Foreskin melanocyte (primary cell): ENCODE measurements at places on chromosomes 6 and 20.
A peak's percentile ranks its signal among the peaks of the same experiment; 100 is the strongest.

- DNase-seq, result no peak
Observed at GRCh38 chr6:16907991-16908390, 146.7 kb upstream of the ATXN1 start.

DNA sequence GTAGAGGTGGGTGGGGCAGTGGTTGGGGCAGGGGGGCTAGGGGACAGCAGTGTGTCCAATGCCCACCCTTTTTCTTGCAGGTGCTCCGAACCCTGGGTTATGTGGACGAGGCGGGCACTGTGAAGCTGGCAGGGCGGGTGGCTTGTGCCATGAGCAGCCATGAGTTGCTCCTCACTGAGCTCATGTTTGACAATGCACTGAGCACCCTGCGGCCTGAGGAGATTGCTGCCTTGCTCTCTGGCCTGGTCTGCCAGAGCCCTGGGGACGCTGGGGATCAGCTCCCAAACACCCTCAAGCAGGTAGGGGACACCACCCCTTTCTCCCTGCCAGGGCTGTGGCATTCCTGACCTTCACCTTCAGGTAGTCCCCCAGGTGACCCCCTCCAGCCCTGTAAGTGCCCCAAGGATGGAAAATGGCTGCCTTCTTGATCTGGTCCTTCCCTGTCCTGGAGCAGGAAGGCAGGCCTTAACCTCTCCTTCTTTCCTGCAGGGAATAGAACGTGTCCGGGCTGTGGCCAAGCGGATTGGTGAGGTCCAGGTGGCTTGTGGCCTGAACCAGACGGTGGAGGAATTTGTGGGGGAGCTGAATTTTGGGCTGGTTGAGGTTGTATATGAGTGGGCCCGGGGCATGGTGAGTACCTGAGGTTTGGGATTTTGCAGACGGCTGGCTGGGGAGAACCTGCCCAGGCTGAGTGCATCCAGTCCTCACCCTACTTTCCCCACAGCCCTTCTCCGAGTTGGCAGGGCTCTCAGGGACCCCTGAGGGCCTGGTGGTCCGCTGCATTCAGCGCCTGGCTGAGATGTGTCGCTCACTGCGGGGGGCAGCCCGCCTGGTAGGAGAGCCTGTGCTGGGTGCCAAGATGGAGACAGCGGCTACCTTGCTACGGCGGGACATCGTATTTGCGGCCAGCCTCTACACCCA is 2.9 kb downstream of the DXO start:
- no peak for DNase-seq

DNA sequence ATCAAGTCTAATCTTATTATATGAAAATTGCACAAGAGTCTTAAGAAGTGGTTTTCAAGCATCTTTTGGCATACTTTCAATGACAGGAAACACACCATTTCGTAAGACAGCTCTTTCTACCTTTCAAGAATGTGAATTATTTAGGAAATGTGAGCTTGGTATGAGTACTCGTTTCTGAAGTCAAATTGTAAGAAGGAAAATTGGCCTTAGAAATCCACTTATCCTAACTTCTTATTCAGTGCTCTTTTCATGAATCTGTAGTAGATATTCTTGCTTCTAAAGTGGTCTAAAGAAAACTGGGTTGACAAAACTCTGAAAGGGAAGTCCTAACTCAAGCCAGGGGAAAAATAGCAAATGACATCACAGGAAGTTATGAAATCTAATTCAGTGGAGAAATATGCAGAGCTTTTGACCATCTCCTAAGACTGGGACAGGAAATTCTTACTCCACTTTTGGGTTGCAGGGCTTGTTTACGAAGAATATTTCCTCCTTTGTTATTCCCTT is 38.5 kb upstream of the OGFRL1 start:
- peak; percentile 18 for DNase-seq

GRCh38 chr20:25626779-25627178 is 3.0 kb upstream of the NANP start:
- DNase-seq, result no peak

GRCh38 chr6:164037171-164037870 is 622.8 kb downstream of the QKI start:
- no peak for DNase-seq

DNA sequence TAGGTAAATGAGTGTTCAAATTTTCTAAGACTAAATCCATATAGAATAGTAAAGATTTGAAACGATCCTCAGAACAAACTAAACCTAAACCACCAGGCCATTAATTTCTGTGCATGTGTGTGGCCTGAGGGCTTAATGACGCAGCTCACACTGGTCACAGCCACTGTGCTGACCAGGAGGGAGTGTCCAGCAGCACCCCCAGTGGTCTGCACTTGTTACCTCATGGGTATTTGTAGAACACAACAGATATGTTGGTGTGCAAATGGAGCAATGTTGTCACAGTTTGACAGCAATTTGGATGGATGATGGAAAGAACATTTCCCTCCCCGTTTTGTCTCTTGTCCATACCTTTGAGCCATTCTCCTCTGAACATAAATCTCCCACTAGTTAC is 122.4 kb upstream of the EXOC2 start:
- no peak for DNase-seq

DNA sequence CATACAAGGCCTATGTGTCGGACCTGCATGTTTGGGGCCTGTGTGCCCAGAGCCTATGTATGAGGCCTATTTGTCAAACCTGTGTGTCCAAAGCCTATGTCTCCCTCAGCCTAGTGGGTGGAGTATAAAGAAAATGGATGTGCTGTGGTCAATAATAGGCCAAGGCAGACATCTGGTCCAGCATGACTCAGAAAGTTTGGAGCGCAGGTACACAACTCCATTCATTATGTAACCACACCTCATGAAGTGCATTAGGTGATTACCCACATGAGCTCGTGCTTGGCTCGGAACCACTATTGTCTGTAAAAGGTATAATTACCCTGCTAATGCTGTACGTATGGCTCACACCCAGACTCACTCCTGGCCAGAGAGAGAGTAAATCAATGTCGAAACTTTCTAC is 302.4 kb upstream of the POU3F2 start:
- DNase-seq, result no peak

- DNase-seq, result no peak
Observed at GRCh38 chr6:144736763-144737162, 451.6 kb downstream of the UTRN start.

DNA sequence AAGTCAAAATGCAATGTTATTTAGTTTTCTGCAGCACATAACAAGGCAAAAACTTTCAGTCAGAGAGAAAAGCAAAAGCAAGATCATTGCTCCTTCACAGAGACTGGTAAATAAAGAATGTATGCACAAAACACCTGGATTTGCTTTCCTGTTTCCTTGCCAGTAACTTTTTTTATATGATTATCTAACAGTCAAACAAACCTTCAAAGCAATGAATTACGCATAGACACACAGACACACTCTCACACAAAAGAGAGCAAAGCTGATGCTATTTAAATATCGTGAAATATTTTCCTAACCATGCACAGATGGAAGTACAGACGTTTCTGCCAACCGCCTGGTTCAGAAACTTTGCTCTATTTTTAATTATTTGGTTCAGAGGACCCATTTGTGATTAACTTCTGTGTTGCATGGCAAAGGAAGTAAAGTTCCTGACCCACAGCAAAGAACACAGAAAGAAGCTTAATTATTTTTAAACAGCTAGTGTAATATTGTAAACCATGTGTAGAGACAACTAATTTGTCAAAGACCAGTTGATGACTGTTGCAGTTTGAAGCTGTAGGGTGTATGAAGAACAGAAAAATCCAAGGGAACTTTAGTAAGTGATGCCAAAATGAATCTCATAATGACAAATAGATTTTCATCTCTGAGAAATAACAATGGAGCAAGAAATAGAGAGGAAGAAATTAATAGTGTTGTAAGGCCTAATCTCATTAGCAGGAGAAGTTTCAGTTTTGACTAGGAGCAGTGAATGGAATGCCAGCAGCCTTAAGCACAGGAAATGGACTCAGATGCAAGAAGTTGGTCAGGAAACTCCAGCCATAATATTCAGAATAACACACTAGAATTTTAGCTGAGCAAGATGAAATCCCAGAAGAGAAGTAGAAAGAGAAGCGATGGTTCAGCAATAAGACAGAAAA is 24.1 kb downstream of the ATXN1 start:
- DNase-seq, result no peak

- no peak for DNase-seq
Observed at GRCh38 chr20:49045440-49046086, 549 bp upstream of the CSE1L start.

- no peak for DNase-seq
Observed at GRCh38 chr20:23582293-23582692, 14.0 kb upstream of the CST9L start.

DNA sequence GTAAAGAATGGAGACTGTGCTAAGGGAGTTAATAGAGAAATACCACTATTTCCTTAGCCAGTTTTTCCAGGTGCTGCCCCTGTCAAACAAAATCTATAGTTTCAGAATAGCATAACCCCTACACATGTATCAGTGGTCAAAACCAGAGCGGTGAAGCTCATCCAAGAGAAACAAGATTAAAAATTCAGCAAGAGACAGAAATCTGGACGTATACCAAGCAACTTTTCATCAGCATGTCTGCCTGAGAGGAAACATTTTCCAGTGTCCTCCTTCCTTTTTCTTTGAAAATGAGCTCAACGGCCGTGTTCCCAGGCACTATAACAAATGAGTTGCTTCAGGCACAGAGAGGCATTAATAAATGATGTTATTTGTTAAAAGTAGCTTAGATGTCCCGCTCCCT is 416.5 kb downstream of the BCKDHB start:
- no peak for DNase-seq

DNA sequence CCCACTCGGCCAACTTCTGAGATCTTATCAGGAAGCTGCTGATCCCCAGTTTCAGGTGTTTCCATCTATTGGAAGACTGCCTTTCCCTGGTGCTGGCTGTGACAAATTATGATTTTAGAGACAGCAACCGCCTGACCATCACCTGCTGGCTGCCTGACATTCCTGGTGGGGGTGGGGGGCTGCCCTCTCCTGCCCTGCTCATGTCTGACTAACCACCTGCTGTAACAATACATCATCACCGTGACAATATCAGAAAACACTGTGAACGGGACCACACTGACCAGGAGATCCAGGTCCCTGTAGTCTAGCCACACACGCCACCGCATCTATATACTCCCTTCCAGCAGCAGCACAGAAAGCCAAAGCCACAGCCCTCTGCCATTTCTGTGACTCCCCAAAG is 537.5 kb downstream of the QKI start:
- no peak for DNase-seq

GRCh38 chr6:14550410-14550809 is 432.8 kb downstream of the CD83 start:
- no peak for DNase-seq

- no peak for DNase-seq
Observed at GRCh38 chr6:134389129-134389528, 71.2 kb upstream of the SGK1 start.

DNA sequence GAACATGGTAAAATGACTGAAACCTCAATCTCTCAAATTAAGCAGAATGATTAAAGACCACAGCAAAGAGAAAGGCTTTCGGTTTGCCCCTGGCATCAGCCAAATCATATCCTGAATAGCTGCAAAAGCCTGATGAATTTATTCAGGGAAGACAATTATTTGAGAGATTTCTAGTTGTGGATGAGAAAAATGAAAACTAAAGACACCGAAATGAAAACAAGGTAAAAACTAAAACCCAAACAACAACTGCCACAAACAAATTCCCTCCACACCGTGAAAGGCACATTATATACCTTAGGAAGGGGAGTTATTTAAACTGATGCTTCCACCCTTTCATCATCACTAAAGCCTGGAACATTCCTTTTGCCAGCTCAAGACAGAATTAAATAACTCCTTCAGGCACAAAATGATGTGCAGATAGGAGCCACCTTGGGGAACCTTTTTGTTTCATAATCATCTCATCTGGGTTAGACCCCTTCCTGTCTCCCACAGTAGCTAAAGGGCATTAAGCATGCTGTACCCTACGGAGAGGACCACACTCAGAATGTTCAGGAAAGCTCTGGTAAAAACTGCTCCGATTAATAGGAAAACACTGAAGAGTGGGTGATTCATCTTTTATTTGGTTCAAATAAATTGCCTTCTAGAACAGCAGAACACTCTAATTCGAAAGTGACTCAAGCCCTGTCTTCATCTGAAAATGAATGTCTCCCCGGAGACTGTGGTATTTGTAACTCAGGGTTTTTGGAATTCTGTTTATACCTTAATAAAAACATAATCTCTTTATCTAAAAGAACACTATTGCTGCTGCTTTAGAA is 9.1 kb upstream of the ANKRD60 start:
- DNase-seq, result no peak

DNA sequence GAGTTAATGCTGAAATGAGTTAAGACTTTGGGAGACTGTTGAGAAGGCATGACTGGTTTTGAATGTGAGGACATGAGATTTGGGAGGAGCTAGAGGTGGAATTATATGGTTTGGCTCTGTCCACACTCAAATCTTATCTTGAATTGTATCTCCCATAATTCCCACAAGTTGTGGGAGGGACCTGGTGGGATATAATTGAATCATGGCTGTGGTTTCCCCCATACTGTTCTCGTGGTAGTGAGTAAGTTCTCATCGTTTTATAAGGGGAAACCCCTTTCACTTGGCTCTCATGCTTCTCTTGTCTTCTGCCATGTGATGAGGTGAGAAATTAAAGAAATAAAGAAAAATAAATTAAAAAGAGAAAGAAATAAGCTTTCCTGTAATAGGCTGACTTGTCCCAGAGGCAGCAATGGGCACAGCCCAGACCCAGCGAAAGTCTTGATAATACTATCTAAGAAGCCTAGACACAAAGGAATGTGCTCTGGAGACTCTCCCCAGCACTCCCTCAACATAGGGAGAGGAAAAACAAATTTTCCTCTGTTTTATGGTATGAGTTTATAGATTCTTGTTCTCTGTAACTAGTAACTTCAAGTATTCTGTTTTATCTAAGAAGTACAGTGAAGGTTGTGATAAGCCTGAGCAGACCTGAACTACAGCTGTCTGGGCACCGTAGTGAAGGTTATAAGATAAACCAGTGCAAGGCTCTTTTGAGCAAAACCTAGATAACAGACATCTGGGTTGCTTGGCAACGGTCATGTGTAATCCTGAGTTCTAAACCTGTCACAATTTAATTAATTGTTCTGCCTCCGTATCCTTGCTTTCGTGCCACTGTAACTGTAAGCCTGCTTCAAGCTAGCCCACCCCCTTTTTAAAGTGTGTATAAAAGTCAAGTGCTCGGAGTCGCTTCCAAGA is 88.9 kb upstream of the ECI2 start:
- no peak for DNase-seq

DNA sequence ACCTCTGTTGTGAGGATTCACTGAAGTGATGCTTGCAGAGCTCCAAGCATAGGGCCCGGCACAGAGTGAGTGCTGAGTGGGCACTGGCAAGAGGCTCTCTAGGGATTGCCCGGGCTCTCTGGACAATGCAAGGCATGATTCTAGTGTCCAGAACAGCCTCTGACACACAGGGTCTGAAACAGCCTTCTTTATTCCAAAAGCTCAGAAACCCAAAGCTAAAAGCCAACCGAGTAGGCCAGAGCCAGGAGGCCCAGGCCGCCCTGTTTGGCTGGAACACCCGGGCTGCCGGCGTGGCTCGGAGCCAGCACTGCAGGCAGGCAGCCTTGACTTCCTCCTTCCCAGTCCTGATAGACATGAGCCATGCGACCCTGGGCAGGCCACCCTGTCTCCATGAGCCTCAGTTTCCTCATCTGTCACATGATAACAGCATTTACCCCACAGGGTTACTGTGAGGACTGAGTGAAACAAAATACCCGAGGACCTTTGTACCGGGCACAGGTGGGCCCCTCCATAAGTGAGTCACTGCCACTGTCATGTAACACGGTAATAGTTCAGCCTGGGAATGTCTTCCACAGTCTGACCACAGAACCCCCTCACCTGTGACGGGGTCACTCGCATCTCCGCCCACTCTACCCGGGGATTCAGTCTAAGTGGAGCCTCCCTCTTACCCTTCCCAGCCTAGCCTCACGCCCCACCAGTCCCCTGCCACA is 51.5 kb downstream of the PTPRT start:
- DNase-seq, result no peak
